ENCODE measurements at places on chromosomes 3 and 15.

- DNase-seq, result peak; percentile 17
Measured at GRCh38 chr3:188948281-188948996, 223.3 kb upstream of the TPRG1 start.

DNA sequence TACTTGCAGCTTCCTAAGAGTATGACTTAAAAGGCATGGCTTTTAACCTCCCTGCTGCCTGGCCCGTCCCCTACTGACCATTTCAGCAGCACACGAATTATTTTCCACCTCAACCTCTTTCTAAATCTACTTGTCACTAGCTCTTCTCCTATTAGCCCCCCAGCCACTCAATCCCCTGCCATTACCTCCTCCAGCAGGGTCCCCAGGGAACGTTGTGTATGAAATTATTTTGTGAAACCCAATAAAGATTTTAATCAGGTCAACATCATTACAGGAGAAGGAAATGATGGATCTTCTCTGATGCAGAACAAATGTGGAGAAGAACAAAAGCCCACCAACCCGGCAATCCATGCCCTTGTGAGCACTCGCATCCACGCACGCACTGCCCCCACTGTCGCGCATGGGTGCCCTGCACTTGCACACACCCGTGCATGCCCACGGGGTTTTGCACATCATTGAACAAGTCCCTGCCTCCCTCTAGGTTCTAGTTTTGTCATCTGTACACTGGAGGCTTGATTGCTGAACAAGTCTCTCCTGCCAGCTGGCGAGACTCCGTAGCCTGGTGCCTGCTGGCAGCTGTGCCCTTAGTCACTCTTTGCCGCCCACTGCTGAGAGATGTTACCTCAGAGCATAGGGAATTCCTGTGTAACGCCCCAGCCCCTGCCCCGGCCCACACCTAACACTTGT, 51.6 kb downstream of the LINGO1 start:
- DNase-seq, result no peak

DNA sequence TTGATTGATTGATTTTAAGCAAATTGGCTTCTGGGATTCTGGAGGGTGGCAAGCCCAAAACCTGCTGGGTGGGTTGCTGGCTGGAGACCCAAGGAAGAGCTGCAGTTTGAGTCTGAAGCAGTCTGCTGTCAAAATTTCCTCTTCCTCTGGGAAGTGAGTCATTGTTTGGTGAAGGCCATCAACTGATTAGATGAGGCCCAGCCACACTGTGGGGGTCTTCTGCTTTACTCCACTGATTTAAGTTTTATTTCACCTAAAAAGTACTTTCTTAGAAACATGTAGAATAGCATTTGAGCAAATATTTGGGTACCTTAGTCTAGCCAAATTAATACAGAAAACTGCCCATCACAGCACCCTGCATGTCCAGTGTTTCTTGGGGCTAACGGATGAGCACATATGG, 33.8 kb downstream of the FAH start:
- DNase-seq, result no peak

DNA sequence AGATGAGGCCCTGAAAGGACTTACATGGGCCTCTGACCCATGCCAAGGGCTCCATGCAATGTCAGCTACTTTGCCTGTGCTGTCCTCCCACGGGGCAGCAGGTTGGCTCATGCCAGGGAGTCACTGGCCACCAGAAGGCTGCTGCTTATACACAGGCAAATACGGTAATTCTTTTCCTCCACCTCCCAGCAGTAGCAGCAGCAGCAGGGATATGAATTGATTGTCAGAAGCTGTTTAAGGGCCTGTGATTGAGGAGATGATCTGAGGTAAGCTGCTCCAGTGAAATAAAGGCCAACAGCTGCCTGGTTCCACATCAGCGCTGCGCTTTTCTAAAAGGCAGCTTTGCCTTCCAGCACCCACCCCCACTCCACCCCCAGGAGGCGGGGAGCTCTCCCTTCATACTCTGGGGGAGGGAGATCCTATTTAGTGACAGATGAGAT, 250.5 kb downstream of the SHQ1 start:
- no peak for DNase-seq

DNA sequence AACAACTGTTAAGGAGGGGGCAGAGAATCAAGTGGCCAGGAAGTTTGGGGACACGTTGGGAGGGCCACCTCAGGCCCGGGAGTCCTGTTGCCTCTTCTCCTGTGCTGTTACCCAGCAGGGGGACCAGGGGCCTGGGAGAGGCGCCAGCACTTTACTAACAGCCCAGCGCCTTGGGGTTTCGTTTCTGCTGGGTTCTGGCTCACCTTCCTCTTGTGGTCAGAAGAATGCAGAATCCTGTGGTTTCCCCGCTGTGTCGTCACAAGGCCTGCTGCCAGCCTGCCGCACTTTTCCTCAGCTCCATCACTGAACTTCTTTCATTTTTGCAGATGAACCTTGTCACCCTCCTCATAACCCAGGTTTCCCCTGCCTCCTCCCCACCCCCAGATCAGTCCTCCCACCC, 67.7 kb downstream of the SLC30A4 start:
- peak; percentile 88 for DNase-seq

DNA sequence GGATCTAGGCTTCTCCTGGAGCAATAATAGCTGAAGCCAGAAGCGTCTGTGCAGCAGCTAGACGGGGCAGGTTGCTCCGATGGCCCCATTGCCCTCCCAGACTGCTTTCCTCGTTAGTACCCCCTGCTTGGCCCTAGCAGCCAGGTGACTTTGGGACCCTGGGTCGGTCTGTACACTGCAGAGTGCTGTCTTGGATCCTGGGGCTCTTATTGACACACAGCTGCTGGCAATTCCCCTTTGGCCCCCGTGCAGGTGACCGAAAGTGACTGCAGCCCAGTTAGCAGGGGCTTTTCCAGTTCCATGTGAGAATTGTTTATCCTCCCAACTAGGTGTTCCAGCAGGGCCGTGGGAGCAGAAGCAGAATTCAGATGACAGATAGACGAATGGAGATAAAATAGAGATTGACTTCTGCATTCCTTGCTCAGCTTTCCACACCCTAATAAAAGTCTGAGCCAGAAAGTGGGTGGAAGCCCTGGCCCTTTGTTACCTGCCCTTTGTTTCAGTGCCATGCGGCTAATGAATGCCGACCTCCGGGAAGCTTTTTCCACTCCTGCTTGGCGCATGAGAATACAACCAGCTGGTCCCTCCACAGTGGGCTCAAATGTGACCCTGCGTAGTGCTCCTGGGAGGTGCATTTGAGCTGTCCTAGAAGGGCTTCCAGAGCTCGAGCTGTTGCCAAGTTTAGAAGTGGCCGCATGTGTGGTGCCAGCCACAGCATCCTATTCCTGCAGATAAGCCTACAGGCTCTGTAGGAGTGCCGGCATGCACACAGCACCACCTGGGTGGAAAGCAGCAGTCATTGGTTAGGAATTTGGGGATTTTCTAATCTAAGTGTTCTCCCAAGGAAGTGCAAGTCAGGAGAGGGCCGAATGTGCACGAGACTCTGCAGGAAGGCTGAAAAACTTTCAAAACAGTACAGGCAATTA, 94.4 kb downstream of the SLCO3A1 start:
- DNase-seq, result no peak

GRCh38 chr3:65400899-65401298, 637.8 kb downstream of the MAGI1 start:
- no peak for DNase-seq

DNA sequence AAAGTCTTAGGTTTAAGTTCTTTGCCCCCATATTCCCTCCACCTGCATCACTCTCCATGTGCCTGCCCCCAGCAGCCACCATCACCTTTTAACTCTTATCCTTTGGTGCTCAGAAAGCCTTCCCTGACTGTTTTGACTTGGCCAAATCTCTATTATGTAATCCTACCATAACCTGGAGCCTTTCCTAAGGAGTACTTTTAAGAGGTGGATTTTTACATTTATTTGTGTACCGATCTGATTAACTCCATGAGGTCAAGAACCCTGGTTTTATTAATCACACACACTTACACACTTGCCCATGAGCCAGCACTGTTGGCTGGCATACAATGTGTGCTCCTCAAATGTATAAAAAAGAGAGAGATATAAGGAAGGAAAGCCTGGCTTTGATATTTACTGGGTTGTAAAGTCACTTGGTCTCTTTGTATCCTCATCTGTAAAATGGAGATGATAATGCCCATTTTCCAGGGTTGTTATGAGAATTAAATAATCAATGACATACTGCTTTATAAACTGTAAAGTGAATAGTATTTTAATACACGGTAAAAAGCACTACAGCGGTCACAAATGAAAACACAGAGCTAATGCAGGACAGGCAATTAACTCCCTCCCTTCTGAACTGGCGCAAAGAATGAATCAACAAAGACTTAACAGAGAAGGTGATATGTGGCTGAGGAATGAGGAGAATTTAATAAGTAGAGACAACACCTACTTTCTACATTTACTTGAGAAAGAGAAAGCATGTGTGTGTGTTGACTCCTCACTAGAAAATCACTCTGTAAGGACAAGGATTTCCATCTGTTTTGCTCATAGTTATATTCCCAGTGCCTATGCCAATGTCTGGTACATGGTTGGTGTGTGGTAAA, 45.4 kb downstream of the ATP13A4 start:
- DNase-seq, result no peak

DNA sequence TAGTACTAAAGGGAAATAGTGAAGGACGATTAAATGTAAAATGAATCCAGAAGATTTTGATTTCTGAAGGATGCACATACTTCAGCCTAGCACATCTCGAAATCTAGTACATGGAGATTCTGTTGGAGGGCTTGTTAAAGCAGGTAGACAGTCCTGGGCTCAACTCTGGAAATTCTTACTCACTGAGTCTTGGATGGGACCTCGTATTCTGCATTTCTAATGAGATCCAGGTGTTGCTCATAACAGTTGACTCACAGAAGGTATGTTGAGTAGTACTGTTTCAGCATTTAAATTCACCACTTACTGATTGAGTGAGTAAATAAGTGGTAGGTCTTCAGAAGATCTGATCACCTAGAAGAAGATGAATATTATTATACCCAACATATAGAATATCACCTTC, 623.4 kb upstream of the SGO1 start:
- no peak for DNase-seq

DNA sequence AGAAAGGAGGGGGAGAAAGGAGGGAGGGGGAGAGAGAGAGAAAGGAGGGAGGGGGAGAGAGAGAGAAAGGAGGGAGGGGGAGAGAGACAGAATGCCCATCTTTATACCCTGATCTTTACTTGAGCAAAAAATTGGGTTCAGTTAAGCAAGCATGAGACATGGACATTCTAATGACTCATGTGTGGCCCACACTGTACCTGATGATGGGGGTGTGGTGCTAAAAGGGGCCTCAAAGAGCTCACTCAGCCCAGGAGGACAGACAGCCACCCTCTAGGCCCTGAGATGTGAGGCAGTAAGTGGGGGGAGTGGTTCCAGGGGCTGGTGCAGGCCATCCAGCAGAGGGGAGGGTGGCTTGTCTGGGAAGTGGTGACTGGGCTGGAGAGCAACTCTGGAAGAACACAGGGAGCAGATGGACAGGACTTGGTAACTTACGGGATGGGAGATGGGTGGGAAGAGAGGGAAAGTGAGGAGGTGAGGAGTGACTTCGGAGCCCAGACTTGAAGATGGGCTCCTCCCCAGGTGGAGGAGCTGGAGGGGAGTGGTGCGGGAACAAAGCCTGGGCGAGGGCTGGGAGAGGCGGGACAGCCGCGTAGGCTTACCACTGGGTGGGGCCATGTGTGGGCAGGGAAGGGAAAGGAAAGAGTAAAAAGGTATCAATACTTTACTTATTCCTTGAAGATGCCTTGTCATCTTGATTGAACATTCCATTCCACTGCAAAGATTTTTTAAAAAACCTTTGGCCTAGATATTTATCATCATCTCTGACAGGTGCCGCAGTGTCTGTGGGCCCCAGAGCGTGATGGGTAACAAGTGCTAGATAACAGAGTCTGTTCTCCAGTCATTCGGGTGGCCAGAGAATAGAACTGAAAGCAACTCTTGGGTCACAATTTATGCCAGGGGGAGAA, 32.3 kb downstream of the TSPAN3 start:
- no peak for DNase-seq

DNA sequence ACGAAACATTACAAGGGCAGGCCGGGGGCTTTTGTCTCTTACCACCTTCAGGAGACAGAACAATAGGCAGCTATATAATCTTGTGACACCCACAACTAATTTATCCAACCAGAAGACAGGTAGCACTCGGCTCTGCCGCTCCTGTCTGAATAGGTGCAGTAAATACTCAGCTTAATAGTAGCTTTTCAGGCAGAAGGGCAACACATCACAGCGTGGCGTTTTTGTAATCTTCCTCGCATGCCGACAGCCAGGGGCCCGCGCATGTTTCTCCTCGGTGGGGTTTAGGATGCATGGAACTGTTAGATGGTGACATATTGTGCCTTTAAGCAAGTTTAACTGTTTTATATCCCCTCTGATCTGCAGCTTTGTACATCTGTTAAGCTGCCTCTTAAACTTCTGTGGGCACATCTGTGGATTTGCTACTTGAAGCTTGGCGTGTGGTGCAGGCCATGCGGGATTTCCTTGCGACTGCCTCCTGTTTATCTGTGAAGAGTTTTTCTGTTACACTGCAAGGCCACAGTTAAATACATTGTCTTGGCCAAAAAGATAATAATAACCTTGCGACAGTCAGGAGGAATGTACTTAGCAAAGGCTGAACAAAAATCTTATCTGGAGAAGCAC, 123.2 kb upstream of the BNIP2 start:
- no peak for DNase-seq

GRCh38 chr3:108430540-108430939, 79.9 kb downstream of the MYH15 start:
- peak; percentile 17 for DNase-seq

- no peak for DNase-seq
Measured at GRCh38 chr3:51720292-51721061, 13.6 kb downstream of the GRM2 start.

GRCh38 chr3:197216914-197217313, 81.5 kb downstream of the DLG1 start:
- no peak for DNase-seq

DNA sequence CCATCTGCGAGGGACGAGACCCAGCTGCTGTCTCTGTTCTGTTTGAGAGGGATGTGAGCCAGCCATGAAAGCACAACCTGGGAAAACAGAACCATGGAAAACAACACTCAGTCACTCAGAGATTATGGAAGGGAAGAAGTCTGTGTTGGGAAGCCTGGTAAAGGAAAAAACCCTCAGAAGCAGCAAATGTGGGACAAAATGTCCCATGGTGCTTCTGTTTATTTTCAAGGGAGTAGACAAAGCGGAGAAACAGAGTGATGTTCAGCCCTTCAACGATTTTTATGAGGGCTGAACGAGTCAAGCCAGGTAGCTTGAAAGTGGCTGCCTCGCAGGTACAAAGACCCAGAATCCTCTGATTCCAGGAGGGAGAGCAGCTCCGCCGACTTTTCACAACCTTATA, 59.3 kb downstream of the DCLK3 start:
- DNase-seq, result no peak

Data from activated CD4-positive, alpha-beta T cell treated with anti-CD3 and anti-CD28 coated beads, Interleukin-2, Interleukin-6, amounts not matched to agents 100 ng/mL and 50 ng/mL, durations not matched to agents 16 hours and 8 hours (primary cell).